Mesenteric fat pad (tissue), 1 donor: ENCODE measurements at places on chromosomes 16 and 17. TPM values are rescaled to one million over a fixed set of nuclear protein-coding genes. Genes with fewer than 3 reads are reported as not detected.

DNA sequence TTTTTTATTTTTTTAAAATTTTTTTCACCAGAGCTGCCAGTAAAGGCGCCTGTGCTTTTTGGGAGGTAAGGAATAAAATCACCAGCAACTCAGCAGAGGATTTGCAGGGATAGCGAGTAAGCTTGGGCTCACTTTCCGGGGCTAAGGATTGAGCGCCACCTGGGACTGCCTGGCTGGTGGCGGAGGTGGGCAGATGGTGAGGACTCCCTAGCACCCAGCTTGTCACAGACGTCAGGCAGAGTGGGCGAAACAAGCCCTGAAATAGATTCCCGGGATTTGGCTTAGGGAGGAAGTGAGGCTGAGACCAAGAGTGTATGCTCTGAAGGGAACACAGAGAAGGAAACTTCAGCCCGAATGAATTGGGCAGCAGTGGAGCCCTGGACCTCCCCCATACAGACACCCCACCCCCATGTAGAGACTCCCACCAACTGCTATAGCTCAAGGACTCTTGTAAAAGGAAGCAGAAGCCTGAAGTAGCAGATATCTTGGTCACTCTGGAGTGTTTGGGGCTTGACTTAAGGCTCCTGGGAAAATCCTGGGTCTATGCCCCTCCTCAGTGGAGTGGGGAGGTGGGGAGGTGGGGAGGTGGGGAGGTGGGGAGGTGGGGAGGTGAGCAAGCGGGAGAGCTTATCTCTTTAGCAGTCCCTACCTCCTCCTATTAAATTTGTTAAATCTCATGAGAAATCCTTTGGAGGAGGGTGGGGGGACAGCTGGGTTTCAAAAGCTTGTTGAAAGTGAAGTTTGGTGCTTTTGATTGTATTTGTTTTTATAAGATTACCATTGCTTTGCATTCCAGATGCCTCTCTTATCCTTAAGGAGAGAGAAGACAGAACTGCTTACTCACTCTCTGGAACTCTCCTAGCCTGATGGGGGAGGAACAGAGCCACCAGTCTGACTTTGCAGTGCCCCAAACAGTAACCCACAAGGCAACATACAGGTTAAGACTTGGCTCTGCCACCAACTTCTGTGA lies 8.2 kb downstream of the ARL4D start:
- no peak for DNase-seq

GRCh38 chr17:63675607-63676546 lies 24.0 kb downstream of the LIMD2 start:
- DNase-seq = no peak

DNA sequence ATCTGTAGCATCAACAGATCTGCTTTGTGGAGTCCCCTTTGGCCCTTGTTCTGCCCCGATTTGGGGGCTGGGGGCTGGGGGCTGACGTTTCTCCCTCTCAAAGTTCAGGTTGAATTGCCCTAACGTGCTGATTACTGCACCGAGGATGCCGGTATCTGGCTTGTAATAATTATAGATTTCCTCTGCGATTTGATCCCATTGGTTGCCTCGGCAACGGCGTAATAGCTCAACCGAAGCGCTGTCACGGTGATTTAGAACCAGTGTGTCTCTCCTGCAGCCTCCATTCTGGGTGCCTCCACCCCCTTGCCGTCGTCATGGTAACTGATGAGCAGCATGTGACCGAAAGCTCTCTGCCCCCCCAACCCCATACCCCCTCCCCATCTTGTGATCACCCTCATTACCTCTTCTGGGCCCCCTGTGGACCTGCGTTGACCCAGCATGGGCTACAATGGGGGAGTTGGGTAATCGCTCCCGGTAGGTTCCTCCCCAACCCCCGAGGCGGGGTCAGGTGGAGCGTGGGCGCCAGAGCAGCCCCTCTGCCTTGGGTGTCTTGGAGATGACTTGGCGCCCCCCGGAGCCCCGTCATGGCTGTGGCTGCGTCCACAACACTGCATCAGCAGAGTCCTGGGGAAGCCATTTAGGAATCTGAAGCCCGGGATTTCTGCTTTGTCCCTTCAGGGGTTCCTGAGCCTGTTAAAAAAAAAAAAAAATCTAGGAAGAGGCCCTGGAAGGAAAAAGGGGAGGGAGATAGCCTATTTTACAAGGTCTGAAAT lies 38.4 kb downstream of the ABAT start:
- DNase-seq = no peak

GRCh38 chr16:66904846-66905632 lies 13.6 kb downstream of the CDH16 start:
- no peak for DNase-seq

The HS3ST4 gene
- total RNA-seq = not detected

The KRTAP9-8 gene
- total RNA-seq = not detected

The PLCG2 gene
- 33.0 TPM for total RNA-seq

The CCL13 gene
- total RNA-seq = 5.1 TPM

The CCL4 gene
- 25.3 TPM for total RNA-seq
